Skin of body (tissue), 3 donors: ENCODE measurements at places on chromosomes 1 and 21.

DNA sequence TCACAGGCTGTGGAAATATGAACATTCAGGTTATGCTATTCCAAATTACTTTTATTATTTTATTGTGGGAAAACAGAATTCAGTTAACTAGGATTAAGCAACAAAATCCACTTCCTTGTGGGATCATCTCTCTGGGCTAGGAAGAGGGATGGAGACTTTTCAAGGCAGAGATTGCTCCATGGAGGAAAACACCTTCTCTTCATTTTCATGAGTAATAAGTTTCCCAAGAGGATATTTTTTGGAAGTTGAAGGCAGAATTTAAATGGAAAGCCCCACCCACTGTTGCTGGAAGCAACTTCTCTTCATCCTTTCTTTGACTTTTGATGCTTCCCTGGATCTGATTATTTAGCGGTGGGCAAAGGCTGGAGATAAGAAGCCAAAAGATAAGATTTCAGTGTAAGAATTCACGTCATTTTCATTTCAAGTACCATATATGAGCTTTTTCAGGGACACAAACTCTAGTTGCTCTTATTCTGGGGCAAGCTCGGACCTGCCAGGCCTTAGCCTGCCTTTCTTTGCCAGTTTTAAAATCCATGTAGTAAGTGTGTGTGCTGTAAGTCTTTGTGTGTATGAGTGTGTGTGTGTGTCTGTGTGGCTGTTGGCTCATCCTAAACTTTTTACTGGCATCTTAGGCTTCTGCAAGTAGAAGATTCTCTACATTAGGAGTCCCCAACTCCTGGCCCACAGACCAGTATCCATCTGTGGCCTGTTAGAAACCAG lies 11.7 kb upstream of the IL24 start:
- no peak for DNase-seq

DNA sequence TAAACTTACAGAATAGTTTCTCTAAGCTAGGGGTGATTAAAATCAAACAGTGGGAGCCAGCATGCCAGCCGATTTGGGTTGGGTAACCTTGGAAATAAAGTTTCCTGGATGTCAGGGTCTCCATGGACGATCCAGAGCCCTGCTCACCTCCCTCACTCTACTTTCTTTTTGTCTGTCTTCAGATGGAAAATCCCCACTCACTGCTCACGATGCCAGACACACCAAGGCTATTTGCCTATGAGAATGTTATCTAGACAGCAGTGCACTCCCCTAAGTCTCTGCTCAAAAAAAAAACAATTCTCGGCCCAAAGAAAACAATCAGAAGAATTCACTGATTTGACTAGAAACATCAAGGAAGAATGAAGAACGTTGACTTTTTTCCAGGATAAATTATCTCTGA lies 13.9 kb downstream of the SLAMF7 start:
- DNase-seq: no peak

DNA sequence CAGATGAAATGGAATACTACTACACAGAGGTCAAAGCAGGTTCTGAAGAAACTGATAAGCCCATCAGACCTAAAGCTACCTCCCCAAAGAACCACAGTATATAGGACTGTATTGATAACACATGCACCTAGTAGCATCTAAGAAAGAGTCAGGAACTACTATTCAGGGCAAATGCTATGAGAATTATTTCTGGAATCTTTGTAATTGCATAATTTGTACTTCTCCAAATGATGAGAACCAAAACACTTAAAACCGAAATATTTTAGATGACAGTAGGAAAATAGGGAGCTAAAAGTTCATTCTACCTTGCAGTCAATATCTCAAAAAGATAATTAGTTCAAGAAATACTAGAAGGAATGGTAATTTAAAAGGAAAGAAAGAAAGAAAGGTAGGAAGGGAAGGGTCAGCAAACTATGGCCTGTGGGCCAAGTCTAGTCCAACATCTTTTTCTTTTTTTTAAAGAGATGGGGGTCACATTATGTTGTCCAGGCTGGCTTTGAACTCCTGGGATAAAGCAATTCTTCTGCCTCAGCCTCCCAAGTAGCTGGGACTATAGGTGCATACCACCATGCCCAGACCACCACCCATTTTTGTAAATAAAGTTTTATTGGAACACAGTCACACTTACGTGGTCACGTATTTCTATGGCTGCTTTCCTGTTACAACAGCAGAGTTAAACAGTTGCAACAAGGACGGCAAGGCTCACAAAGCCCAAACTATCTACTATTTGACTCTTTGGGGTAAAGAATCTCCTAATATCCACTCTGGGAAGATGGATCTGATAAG lies 24.0 kb downstream of the EGLN1 start:
- DNase-seq: no peak

DNA sequence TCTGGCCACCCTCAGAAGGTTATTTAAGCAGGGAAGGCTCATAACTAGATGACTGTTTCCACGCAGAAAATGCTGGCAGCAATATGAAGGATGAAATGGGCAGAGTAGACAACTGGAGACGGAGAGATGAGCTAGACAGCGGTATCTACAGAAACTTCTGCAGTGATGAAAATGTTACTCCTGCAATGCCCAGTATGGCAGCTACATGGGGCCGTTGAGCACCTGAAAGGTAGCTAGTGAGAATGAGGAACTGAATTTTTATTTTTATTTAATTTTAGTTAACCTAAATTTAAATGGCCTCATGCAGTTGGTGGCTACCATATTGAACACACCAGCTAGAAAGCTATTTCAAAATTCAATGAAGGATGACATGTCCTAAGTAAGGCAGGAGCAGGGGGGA lies 27.3 kb downstream of the SIPA1L2 start:
- no peak for DNase-seq

- DNase-seq: no peak
Measured at GRCh38 chr1:173856903-173857302, 10.9 kb downstream of the GAS5 start.

- peak; percentile 85 for DNase-seq
Measured at GRCh38 chr1:72283307-72284083, 1.2 kb upstream of the NEGR1 start.

DNA sequence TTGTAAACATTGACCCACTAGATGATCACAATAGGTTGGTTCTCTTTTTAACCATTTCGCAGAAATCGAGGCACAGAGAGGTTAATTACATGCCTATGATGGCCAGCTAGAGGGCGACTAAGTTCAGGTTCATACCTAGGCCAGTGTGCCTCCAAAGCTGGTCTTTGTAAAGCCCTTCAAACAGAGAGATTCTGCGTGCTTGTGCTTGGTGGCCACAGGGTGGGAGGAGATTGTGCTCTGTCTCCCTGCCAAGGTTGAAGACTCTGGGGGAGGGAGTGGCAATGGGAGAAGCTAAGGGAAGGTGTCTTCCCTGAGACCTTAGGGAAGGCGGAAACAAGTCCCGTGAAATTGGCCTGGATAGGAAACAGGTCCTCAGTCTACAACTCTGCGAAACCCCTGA lies 59.1 kb upstream of the RBM15 start:
- no peak for DNase-seq

GRCh38 chr1:62285440-62285839 lies 33.8 kb downstream of the KANK4 start:
- no peak for DNase-seq

DNA sequence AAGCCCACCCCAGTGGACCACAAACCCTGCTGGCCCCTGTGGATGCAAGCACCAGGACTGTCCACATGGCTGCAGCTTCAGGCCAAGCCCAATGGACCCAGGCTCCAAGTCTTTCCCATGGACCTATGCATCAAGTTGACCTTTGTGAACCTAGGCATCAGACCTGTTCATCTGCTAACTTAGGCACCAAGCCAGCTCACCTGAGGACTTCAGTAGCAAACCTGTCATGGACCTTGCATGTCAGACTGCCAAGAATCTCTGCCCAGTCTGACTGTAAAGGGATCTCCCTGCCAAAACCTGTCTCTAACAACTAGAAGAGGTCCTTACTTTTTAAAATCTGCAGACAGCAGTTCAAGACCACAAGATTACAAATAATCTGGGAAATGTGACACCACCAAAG lies 37.8 kb downstream of the FMO3 start:
- DNase-seq: no peak

- DNase-seq: no peak
Measured at GRCh38 chr1:169588112-169588511, 1.8 kb upstream of the F5 start.

- no peak for DNase-seq
Measured at GRCh38 chr1:115958866-115959265, 17.4 kb upstream of the SLC22A15 start.

GRCh38 chr1:86191958-86192357 lies 35.4 kb upstream of the COL24A1 start:
- no peak for DNase-seq

DNA sequence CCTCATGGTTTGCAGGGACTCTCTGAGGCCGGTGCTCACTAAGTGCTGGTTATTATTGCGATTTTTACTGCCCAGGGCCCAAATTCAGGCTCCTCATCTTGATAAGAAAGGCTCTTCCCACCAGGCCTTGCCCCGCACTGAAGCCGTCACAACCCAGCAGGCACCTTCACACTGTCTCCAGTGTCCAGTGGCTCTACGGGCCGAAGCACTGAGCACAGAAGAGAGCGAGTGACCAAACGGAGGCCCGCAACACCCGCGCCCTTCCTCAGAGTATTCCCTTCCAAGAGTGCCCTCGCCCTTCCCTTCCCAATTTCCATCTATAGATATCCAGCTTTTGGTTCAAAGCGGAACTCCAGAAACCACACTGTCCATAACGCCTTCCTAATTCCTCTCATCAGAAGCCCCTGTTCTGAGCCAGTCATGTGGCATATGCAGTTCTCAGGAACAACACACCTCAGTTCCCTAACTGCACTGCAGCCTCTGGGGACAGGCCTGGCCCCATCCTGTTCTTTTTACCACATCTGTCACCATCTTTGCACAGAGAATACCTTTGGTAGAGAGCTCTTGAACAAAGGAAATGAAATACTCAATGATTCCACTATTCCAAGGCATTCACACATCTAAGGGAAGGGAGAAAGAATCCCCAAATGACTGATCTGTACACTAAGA lies 15.1 kb downstream of the FALEC start:
- no peak for DNase-seq

DNA sequence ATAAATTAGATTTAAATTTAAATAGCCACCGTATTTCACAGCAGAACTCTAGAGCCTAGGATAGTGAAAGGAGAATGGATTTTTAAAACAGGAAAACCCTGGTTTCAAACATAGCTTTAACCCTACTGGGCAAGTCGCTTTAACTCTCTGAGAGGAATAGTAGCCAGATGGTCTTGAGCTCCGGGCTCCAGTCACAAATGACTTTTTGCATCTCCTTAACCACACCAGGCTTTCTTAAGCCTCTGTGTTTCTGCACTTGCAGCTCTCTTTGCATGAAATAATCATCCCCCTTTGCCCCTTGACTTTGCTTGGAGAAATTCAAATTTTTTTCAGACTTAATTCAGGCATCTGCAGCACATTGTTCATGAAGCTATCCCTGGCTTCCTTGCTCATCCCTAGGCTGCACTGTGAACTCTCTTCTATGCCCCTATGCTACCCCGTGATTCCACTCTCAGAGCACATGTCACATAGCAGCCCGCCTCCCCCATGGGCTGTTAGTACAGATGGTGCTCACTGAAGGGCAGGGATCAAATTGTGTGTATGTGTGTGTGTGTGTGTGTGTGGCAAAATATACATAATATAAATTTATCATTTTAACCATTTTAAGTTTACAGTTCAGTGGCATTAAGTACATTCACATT lies 68.8 kb upstream of the DAB1 start:
- DNase-seq: no peak

- DNase-seq: no peak
Measured at GRCh38 chr1:11541236-11541635, 62.3 kb downstream of the DISP3 start.

DNA sequence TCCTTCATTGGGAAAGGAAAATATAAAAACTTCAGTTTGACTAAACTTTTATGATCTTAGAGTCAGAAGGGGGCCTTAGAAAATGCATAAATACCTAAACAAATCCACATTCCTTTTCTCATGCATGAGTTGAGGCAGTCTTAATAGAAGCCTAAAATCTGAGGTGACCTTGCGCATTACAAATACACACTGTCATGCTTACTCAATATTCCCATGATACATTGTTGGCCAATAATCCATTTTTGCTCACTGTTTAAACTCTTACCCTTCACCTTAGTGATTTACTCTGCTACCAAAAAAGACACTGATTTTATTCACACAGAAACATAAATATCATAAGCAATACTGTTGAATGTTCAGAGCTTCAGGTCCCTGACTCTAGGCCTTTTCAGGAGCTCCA lies 19.1 kb upstream of the TMCO1 start:
- DNase-seq: no peak

DNA sequence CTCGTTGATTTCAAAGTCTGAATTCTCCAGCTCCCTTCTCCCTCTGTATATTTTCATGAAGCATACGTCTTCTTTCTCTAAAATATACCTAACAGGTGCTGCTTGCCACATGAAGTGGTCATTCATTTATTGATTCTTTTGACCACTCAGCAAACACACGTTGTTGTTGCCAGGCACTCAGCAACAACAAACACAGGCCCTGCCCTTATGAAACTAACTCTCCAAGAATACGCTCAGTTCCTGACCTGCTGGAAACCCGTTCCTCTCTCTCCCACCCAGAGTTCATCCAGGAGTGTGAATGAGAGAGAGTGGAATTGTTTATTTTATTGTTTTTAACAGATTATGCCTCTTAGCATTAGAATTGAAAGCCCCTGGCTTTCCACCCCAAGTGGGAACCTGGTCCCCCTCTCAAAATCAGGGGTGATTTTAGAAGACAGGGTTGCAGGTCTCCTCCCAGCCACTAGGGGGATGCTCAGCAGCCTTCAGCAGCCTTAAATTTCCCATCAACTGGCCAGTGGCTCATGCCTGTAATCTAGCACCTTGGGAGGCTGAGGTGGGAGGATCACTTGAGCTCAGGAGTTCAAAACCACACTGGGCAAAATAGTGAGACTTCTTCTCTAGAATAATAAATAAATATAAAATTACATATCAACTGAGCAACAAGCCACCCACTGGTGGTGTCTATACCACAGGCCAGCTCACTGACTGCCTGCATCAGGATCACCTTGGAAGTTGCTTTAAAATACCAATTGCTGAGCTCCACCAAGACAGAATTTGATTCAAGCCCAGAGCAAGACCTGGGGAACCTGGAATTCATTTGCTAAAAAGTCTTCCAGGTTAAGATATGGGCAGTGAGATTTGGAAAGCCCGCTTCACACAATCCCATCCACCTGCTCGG lies 181.0 kb upstream of the KLHDC7A start:
- DNase-seq: no peak

GRCh38 chr1:41368801-41369200 lies 7.6 kb downstream of the FOXO6 start:
- no peak for DNase-seq

DNA sequence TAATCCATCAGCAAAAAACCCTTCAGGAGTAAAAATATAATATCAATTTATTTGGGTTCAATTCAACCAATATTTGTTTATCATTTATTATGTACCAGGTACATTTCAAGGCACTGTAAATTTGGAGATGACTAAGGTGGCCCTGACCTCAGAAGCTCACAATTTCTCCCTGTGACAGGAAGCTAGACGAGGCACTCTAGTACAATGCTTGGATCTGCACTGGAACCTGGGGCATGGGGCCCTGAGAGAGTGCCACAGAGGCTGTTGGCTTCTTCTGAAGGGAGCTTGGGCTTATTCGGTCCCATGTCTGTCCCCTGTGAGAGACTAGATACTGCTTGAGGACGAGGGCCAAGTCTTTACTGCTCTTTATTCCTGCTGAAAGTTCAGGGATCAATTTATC lies 31.5 kb downstream of the RHOU start:
- DNase-seq: no peak

GRCh38 chr1:194024659-194025058 lies 838.2 kb upstream of the B3GALT2 start:
- peak; percentile 38 for DNase-seq

- peak; percentile 51 for DNase-seq
Measured at GRCh38 chr1:223180731-223181321, 37.8 kb upstream of the TLR5 start.

- no peak for DNase-seq
Measured at GRCh38 chr1:53614231-53615021, 124.5 kb downstream of the GLIS1 start.
